ENCODE measurements at places on chromosomes 2 and 18.

GRCh38 chr18:44033144-44033701 is 647.5 kb upstream of the SETBP1 start:
- no peak for DNase-seq

GRCh38 chr2:134375935-134376334 is 122.1 kb downstream of the MGAT5 start:
- DNase-seq, result no peak

DNA sequence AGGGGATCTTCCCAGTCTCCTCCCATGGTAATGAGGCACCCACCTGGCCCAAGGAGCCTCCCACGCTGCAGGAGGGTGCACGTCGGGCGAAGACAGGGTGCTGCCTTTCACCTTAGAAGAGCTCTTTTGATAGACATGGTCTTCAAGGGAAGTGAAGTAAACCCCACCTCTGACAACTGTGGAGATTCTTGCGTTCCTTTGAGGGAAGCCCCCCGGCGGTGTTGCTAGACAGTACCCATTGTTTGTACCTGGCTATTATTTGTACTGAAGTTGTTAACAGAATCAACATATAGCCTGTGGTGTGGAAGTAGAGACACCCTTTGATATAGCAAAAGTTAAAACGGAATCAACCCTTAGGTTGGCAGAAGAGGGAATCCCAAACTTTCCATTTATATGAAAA is 648.0 kb downstream of the GALR1 start:
- no peak for DNase-seq

GRCh38 chr2:234680688-234681619 is 184.1 kb upstream of the ARL4C start:
- DNase-seq, result no peak

DNA sequence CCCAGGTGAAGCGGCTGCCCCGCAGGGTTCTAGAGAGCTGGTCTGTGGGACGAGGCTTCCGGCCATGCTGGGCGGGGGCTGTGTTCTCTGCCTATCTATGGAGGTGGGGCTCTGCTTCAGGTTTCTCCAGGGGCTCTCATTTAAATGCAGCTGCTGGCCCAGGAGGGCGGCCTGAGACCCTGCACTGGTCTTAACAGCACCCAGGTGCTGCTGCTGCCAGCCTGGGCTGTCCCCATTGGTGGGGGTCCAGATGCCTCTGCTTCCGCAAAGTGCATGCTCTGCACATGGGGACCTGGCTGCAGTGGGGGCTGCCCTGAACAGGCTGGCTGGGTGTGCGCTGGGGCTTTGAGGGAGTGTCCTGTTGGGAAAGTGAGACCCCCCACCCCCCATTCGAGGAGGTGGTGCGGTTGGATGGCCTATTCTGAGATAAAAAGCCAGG is 29.7 kb upstream of the ALLC start:
- DNase-seq, result no peak

DNA sequence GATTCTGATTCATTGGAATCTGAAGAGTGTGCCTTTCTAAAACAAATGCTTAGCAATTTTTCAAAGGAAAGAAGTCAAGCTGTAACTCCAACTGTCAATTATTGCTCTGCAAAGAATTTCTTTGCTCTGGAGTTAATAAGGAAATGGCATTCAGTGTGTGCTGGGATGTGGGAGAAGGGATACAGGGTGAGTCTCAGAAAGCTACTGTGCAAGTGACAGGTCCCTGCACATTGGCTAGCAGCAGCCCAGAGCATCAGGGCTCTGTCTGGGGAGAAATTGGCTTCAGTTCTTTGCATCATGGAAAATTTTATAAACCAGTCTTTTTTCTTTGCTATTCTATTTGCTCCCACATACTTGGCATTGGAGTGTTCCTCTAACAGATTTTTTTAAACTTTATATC is 1.1 kb upstream of the SYT4 start:
- DNase-seq, result peak; percentile 40

- no peak for DNase-seq
These were observed 241.8 kb downstream of the PTH2R start for GRCh38 chr2:208648368-208648767.

GRCh38 chr2:220433131-220433530 is 805.7 kb downstream of the SLC4A3 start:
- DNase-seq, result no peak

- DNase-seq, result peak; percentile 43
These were observed 20.8 kb downstream of the CRIM1 start for GRCh38 chr2:36376319-36376765.

DNA sequence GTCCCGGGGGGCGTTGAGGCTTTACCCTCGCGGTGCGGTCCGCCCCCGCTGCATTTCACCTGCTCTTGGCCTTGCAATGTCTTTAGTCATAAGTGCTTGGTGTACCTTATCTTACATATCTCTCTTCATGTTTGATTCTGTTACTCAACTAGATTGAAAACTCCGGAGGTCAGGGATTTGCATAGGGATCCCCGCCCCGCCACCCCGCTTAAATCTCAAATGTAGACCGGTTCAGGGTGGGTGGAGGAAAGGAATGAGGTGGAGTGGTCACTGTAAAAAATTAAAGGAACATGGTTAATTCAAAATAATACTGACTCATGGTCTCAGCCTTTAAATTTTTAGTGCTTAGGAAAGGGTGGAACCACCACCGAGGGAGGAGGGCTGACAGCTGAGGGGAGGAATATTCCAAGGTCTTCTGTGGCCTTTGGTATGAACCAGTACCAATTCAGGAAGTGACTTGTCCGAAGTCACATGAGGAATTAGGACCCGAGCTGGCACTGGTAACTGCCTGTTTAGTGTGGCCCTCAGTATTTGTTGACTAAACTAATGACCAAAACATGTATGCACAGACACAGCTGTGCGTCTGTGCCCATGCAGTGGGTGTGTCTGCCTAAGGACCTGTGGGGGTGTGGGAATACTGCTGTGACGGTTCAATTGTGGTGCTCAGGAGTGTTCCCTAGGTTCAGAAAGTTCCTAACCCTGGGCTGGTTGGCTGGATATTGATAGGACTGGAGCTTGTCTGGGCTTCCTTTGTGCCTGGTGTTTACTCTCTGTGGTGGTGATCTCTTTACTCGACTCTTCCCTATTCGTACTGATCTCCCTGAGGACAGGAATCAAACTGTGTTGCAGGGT is 1.0 kb downstream of the PLEKHB2 start:
- no peak for DNase-seq

DNA sequence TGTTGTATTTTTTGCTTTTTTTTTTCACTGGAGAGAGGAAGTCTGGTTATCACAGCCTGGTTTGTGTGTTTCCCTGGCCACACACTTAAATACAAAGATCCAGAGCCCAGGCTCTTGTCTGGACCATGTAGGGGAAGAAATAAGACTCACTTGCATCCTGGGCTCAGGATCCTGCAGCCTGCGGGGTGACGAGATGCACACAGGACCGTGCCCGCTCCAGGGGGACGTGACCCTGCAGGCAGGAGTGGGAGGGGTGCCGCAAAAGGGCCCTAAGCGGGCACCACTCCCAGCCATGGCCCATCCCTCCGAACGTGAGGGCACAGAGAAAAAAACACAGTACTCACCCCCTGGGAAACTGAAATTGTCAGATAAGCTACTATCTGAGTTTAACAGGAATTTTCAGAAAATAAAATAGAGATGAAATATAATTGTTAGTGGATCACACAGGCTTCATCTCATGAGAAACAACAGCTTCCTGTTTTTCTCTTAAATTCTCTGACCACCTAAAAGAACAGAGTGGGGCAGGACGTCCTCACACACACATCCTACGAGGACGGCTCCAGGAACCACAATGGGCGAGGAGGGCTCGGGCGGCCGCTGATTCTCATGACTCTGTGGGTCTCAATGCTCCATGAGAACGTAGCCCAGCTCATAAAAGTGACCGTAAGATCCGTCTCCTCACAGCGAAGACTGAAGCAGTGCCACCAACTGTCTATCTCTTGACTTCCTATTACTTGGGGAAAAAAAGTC is 142.6 kb upstream of the ALKAL2 start:
- no peak for DNase-seq

DNA sequence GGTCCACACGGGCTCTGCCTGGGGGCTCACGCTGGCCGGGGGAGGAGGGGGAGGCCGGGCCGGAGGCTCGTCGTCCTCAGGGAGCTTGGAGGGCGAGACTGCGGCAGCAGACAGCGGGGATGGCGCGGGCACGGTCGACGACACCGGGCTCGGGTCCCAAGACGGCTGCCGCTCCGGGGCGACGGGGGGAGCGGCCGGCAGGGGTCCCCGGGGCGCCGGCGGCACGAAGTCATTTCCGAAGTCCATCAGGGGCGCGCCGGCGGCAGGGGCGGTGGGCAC is 491 bp downstream of the RTN4 start:
- peak; percentile 46 for DNase-seq

DNA sequence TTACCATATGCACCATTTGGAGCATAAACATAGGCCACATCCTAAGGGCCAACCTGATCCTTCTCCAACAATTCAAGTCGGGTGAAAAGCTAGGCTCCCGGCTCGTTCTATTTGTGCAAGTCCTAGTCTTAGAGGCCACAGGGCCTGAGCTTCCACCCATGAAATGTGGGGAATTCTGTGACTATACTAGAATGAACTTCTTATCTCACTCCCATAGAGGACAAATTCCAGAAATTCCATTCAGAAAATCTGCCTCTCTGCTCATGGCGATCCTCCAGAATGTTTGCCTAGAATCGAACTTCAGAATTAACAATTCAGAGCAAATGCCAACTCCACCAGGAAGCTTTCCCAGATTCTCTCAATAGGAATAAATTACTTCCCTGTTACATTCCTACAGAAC is 187.9 kb downstream of the BCL11A start:
- DNase-seq, result no peak

DNA sequence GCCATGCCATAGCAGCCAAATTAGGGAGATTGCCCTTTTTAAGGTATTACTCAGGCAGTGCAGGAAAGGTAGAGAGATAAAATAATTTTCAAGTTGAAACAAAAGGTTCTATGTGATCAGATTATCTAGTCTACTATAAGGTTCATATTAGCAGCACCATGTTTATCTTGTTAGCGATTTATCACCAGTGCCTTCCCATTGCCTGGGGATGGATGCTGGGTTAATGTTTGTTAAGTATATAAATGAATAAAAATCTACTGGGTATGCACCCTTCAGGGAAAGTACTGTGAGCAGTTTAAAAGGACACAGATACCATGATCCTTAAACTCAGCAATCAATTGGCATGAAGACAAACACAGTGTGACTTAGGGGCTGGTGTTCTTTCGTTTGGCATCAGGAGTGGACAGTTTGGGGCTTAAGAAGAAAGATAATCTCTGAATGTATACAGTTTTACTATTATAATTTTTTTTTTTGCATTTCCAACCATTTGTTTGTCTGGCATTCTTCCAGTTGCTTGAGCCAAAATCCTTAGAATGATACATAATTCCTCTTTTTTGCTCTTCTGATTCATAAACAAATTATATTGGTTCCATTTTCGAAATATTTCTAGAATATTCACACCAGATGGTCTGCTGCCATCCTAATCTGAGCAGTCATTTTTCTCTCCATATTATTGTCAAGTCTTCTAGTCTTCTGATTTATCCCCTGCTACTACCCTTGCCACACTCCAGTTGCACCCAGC is 512.8 kb upstream of the SLC8A1 start:
- DNase-seq, result no peak

DNA sequence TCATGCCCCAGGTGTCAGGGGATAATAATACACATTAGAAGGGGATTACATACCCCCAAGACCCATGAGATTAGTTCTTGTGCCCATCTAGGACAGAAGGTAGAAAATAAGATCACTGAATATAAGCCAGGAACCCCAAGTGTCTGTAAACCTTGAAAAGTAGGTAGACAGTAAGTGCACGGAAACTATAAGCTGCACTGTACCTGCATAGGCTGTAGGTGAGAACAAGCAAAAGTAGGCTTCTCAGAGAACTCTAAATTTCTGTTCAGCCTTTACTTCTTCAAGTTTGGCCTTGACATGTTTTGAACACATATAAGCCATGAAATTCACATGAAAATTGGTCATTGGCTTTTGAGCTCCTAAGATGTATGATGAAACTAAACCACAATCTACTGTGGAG is 113.0 kb upstream of the FSIP2 start:
- DNase-seq, result no peak

DNA sequence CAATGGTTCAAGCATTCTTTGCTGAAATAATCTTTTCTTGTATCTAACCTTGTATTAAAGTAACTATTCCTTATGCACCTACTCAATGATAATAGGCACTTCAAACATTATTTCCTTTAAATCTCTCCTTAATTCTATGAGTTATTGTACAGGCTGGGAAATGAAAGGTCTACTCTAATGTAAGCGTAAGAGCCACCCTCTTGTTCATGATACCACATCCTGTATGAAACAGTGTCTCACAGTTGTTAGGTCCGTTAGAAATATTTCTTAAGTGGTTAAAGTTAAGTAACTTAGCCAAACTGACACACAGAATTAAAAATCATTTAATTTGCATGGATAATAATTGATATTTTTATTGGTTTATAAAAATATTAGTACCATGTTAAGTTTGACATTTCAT is 162.5 kb upstream of the RPRM start:
- DNase-seq, result no peak

- DNase-seq, result no peak
These were observed 44.3 kb downstream of the CCDC148 start for GRCh38 chr2:158412206-158412605.

DNA sequence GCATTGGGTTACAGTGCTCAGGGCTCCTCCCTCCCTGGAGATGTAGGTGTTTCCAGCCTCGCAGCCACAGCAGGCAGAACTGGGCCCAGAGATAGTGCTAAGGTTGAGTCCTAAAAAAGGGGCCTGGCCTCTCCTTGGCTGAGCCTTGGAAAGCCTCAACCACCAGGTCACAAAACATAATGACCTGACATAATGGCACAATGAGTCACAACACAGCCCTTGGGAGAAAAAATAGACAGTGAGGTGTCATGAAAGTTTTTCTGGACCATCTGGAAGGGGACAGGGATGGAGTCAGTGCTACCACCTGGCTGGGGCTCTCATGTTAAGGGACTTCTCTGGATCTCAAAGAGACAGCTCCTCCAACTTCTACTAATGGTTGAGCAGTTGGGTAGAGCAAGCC is 92.4 kb upstream of the LCLAT1 start:
- no peak for DNase-seq

DNA sequence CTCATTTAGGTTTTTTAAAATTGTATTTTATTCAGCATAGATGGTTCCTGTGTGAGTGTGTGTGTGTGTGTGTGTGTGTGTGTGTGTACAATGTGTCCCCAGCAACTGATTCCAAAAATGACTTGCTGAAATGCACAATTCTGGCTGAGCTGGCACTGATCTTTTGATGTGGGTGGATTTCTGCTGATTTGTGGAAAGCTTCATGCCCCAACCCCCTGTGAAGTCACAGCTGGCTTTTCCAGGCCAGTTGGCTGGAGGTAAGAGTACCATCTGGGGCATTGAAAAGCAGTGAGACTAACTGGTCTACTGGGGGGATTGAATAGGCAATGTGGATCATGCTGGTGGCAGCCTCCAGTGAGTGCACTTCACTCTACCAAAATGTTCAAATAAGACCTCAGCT is 187.2 kb downstream of the LRRTM1 start:
- DNase-seq, result no peak

Measured in SHP77 (cell line).